ENCODE measurements at places on chromosomes 3 and 15. TPM values are rescaled to one million over a fixed set of nuclear protein-coding genes. Genes with fewer than 3 reads are reported as not detected.

Gene RARB
- not detected for total RNA-seq

Gene B3GNT5
- total RNA-seq, result 1.3 TPM

Gene TIGIT
- 129 TPM for total RNA-seq

Gene CLEC3B
- not detected for total RNA-seq

Gene VWA5B2
- not detected for total RNA-seq

Gene TMEM207
- total RNA-seq, result not detected

Gene ALDH1A2
- 0.82 TPM for total RNA-seq

Gene CACNA2D3
- total RNA-seq, result not detected

Gene AGBL1
- total RNA-seq, result not detected

Gene THPO
- total RNA-seq, result not detected

Gene CP
- not detected for total RNA-seq

Gene LMCD1
- total RNA-seq, result 2.3 TPM

Gene FBN1
- 1.3 TPM for total RNA-seq

Gene MEX3B
- 0.64 TPM for total RNA-seq

Gene ABCC5
- total RNA-seq, result 26.5 TPM

Gene IL17RB
- 2.4 TPM for total RNA-seq

Gene SLC9C1
- total RNA-seq, result not detected

Gene DAZL
- 0.07 TPM for total RNA-seq

Gene GOLGA6L7
- total RNA-seq, result not detected

Gene KBTBD12
- total RNA-seq, result not detected

Gene NRG4
- not detected for total RNA-seq

Gene KLHL40
- total RNA-seq, result not detected

Gene PDZRN3
- not detected for total RNA-seq

Gene EIF2A
- 97.5 TPM for total RNA-seq

Gene RBPMS2
- not detected for total RNA-seq

Gene SLC27A2
- total RNA-seq, result 54.0 TPM

Gene ISLR
- not detected for total RNA-seq

Gene TAGLN3
- not detected for total RNA-seq

Gene FETUB
- not detected for total RNA-seq

Gene FEZF2
- not detected for total RNA-seq

Gene LRRFIP2
- 38.1 TPM for total RNA-seq

Gene GADL1
- not detected for total RNA-seq

Gene TLR9
- total RNA-seq, result 0.64 TPM

Gene DNAJC19
- total RNA-seq, result 44.5 TPM

Gene WDR72
- total RNA-seq, result not detected
